ENCODE measurements at places on chromosomes 2 and 18.

GRCh38 chr2:227466887-227467600 is 4.9 kb upstream of the AGFG1 start:
- DNase-seq: no peak

DNA sequence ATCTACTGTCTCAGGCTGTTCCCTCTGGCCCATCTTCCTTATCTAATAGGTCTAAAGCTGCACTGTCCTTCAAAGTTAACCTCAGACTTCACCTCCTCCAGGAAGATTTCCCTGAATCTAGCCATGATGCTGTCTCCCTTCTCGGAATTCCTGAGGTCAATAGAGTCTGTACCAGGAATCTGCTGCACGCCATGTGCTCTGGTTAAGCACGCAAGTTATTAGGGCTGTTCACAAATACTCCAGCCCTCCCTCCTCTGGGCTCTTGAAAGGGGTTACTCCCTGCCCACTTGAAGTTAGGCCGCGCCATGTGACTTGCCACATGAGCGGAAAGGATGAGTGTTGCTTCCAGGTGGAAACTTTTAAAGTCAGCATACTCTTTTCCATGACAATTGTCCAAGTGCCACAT is 43.6 kb downstream of the MCFD2 start:
- DNase-seq: no peak

GRCh38 chr2:219399716-219400478 is 12.2 kb upstream of the DNPEP start:
- no peak for DNase-seq

DNA sequence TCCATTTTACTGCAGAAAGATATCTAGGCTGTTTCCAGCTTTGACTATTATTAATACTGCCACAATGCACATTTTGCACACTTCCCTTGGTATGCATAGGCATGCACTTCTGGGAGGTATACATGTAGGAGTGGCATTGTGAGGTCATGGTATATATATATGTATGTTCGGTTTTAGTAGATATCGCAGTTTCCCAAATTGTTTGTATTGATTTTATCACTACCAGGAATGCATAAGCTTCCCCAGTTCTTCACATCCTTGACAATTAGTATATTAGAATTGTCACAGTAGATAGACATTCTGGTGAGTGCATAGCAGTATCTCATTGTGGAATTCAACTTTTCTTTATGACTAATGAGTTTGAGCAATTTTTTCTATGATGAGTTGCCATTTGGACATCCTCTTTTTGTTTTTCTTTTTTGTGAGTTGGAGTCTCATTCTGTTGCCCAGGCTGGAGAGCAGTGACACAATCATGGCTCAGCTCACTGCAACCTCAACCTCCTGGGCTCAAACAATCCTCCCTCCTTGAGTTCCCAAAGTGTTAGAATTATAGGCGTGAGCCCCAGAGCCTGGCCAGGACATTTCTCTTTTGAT is 4.2 kb upstream of the GRB14 start:
- DNase-seq: no peak
